Tibial nerve (tissue), 4 donors: ENCODE measurements at places on chromosomes 5 and 9. TPM values are rescaled to one million over a fixed set of nuclear protein-coding genes. Genes with fewer than 3 reads are reported as not detected.

- no peak overlapping the region for H3K4me3 ChIP-seq
- no peak for DNase-seq
- H3K36me3 ChIP-seq, result no peaks in the 10 kb centered on the region
- H3K27ac ChIP-seq, result peak overlapping the region; percentile 61
These were observed 31.5 kb downstream of the STK10 start for GRCh38 chr5:172156541-172156994.

DNA sequence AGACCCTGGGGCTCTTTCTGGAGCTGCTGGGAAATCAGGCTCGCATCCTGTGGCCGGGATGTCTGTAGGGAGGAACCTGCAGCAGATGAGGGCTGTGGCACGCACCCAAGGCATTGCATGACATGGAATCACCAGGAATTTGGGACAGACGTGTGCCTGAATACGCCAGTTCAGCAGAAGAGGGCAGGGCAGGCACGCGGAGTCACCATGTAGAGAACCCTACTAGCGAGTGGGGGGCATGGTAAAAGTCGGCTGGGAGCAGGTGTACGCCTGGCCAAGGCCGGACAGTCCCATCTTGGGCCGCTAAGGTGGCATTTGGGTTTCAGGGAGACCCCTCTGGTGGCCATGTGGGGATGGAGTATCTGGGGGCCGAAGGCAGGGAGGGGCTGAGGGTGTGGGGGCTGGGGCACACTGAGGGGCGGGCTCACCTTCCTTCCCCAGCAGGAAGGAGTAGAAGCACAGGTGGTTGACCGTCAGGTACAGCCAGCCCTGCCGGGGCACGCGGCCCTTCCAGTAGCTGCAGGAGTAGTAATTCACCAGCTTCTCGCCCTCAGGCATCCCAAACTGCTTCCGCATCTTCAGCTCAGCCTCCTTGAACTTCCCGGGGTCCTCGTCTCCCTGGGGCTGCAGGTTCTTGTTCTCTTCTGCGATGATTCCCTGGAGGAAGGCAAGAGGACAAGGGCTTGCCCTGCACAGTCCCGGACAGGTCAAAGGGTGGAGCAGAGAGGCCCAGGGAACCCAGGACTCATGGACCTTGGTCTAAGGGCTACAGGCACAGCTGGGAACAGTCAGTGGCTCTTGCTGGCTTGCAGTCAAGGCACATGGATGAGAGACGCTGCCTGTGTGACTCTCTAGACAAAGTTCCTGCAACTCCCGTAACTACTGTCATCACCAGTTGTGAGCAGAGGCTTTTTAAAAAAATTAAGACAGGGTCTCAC is 13.5 kb downstream of the TBC1D9B start:
- H3K36me3 ChIP-seq, result peaks cover 4% of the 10 kb centered on the region
- no peak for DNase-seq
- no peaks in the 10 kb centered on the region for H3K4me1 ChIP-seq

- no peak overlapping the region for H3K27ac ChIP-seq
- H3K4me3 ChIP-seq, result no peak overlapping the region
- DNase-seq, result no peak
- H3K27me3 ChIP-seq, result no peaks in the 10 kb centered on the region
- peaks cover 6% of the 10 kb centered on the region for H3K4me1 ChIP-seq
These were observed 6.2 kb upstream of the CPEB4 start for GRCh38 chr5:173881811-173882575.

GRCh38 chr5:59587489-59588337 is 305.8 kb downstream of the PDE4D start:
- H3K27me3 ChIP-seq, result no peaks in the 10 kb centered on the region
- no peak overlapping the region for H3K27ac ChIP-seq
- DNase-seq, result peak; percentile 14
- peak overlapping the region; percentile 24 for H3K4me3 ChIP-seq
- H3K36me3 ChIP-seq, result no peaks in the 10 kb centered on the region

DNA sequence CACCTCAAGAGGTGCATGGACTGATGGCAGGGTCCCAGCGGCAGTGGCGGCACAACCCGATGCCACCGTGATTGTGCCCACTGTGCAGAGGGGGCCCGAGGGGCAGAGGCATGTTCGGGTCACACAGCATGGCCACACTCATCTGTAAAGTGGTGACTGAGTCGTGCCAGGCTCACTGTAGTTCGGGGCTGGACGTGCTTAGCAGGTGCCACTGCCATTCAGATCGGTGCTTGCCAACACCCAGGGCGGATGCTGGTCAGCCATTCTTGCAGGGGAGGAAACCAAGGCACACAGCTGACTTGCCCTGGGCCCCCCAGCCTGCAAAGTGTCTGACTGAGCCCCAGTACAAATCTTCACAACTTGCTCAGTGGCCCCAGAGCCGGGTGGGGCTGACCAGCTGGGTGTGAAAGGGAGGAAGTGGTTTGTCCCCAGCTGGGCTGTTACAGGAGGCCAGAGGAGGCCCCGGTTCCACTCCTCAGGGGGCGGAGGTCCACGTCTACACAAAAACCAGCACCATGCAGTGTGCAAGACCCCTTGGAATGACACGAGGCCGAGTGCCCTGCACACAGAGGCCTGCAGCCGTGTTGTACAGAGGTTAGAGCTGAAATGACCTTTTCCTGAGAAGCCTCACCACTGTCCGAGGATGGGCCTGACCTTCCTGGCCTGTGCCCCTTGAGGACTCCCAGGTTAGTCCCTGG is 17.9 kb downstream of the FGD3 start:
- no peak for DNase-seq
- H3K27me3 ChIP-seq, result no peaks in the 10 kb centered on the region
- peak overlapping the region; percentile 25 for H3K4me3 ChIP-seq
- H3K4me1 ChIP-seq, result no peaks in the 10 kb centered on the region
- no peaks in the 10 kb centered on the region for H3K36me3 ChIP-seq
- H3K27ac ChIP-seq, result no peak overlapping the region

- DNase-seq, result no peak
- no peak overlapping the region for H3K4me3 ChIP-seq
- H3K36me3 ChIP-seq, result no peaks in the 10 kb centered on the region
- no peaks in the 10 kb centered on the region for H3K4me1 ChIP-seq
- no peak overlapping the region for H3K27ac ChIP-seq
These were observed 89.9 kb downstream of the MAMDC2 start for GRCh38 chr9:70133253-70134208.

DNA sequence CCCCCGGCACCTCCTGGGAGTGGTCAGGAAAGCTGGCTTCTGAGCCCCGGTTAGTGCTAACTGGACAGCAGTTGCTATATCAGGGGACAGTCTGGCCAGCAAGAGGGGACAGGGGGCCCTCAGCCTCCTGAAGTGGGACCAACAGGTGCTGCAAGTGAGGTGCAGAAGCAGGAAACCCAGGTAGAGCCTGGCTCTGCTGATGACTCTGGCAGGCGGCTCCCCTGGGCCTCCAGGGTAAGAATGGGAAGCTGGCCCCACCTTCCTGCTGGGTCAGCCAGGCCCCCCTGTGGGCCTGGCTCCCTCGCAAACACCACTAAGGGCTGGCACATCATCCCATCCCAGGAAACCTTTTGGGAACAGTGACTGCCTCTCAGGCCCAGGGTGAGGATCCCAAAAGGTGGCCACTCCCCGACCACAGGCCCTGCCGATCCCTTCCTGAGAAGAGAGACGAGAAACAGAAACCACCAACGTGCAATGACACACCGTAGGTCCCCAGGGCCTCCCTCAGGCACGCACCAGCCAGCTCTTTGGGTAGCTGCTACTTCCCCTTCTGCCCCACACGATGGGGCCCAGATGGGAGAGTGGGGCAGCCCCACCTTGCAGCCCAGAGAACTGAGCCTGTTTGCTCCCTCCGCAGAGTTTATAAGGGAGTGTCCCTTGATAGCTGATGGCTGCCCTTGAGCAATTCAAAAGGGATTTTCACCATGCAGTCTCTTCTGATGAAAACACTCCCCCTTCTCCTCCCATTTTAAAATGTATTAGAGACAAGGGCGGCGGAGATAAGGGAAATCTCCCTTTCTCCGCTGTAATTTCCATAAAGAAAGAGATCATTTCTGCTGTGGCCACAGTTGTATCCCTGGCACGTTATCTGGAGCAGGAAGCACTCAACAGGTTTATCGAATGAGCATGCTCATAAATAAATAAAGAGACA is 76.8 kb downstream of the STK10 start:
- H3K27ac ChIP-seq, result peak overlapping the region; percentile 80
- H3K4me1 ChIP-seq, result peaks cover 30% of the 10 kb centered on the region

DNA sequence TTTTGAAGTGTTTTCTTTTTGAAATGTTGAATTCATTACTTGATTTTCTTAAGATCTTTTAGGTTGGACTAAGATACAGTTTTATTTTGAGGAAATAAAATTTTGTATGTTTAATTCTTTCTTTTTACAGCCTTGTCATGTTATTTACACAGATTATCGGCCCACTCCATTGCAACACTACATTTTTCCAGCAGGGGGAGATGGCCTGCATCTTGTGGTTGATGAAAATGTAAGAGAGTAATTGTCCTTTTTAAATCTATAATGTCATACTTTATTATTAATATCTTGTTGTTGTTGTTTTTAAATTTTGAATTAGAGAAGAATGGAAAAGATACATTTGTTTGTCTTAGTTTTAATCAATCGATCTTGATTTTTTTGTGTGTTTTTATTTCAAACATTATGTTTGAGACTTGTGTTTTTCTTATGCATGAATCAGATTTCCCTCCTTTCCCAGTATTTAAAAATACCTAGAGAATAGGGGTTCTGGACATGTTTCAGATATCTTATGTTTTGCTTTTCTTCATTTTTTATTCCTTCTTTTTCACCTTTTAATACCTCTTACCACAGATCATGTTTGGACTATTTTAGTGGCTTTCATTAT is 36.7 kb downstream of the MTREX start:
- no peaks in the 10 kb centered on the region for H3K27me3 ChIP-seq
- DNase-seq, result peak; percentile 74
- no peaks in the 10 kb centered on the region for H3K36me3 ChIP-seq

DNA sequence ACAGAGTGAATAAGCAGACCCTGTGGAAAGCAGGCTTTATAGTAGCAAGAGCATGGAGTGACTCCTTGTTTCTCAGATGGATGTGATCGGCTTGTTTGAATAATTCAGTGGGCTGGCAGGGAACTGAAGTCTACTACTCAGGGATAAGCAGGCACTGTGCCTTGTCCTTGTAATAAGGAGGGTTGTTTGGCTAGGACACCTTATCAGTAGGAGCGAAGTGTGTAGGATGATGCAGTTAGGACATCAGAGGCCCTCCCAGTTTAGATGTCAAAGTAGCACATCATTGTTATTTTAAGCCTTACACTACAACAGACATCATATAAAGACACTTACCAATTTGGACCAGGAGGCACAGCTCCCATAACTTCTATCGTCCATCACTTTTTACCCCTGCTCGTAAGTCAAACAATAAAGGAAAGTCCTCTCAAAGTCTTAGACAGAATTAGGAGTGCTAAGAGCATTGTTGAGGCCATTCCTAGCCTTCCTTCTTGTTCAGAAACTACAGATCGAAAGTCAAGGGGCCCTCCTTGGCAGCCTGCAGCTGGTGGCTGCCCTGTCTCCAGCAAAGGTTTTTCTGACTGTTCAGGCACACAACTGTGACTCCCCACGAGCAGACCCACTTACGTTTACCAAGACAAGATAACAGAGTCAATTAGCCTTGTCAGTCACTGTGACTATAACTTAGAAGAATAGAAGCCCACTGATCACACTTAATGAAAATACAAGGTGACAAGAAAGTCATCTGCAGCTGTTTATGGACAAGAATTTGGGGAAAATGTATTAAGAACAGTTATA is 218.6 kb downstream of the SNX18 start:
- no peak for DNase-seq
- no peaks in the 10 kb centered on the region for H3K36me3 ChIP-seq
- no peaks in the 10 kb centered on the region for H3K4me1 ChIP-seq
- no peaks in the 10 kb centered on the region for H3K27me3 ChIP-seq

- no peak overlapping the region for H3K27ac ChIP-seq
- DNase-seq, result peak; percentile 27
- no peaks in the 10 kb centered on the region for H3K4me1 ChIP-seq
These were observed 163.6 kb downstream of the SREK1 start for GRCh38 chr5:66307647-66308241.

- DNase-seq, result no peak
- no peak overlapping the region for H3K27ac ChIP-seq
- no peaks in the 10 kb centered on the region for H3K4me1 ChIP-seq
- H3K27me3 ChIP-seq, result no peaks in the 10 kb centered on the region
- no peaks in the 10 kb centered on the region for H3K36me3 ChIP-seq
- no peak overlapping the region for H3K4me3 ChIP-seq
These were observed 75.5 kb downstream of the MAPKAP1 start for GRCh38 chr9:125631391-125632085.

GRCh38 chr9:32965999-32966722 is 35.3 kb downstream of the APTX start:
- no peaks in the 10 kb centered on the region for H3K36me3 ChIP-seq
- H3K4me3 ChIP-seq, result no peak overlapping the region
- DNase-seq, result no peak
- no peaks in the 10 kb centered on the region for H3K27me3 ChIP-seq
- no peak overlapping the region for H3K27ac ChIP-seq
- peaks cover 6% of the 10 kb centered on the region for H3K4me1 ChIP-seq

GRCh38 chr5:68683632-68684036 is 410.2 kb upstream of the SLC30A5 start:
- peak; percentile 22 for DNase-seq
- no peaks in the 10 kb centered on the region for H3K27me3 ChIP-seq
- no peaks in the 10 kb centered on the region for H3K36me3 ChIP-seq

GRCh38 chr5:97076098-97076497 is 66.3 kb downstream of the LIX1 start:
- no peak for DNase-seq
- H3K36me3 ChIP-seq, result no peaks in the 10 kb centered on the region
- no peaks in the 10 kb centered on the region for H3K27me3 ChIP-seq

DNA sequence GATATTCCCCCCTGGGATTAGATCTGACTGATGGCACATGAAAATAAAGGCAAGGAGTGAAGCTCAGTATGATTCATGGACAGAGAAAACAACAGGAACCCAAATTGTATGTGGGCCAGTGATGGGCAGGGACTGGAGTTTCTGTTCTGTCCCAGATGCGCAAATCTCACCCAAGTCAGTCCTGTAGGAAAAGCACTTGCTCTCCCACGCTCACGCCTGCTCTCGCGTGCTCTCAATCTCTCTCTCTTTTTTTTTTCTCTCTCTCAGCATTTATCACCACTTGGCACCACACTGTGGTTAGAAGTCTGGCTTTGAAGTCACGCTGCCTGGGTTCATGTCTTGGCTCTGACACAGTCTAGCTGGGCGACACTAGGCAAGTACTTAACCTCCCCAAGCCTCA is 106.5 kb upstream of the LRRTM2 start:
- H3K36me3 ChIP-seq, result peaks cover 4% of the 10 kb centered on the region
- no peaks in the 10 kb centered on the region for H3K27me3 ChIP-seq
- H3K4me1 ChIP-seq, result no peaks in the 10 kb centered on the region
- no peak overlapping the region for H3K4me3 ChIP-seq
- DNase-seq, result no peak
- H3K27ac ChIP-seq, result no peak overlapping the region

- H3K27ac ChIP-seq, result no peak overlapping the region
- no peaks in the 10 kb centered on the region for H3K27me3 ChIP-seq
- DNase-seq, result no peak
- no peaks in the 10 kb centered on the region for H3K4me1 ChIP-seq
- H3K4me3 ChIP-seq, result no peak overlapping the region
- no peaks in the 10 kb centered on the region for H3K36me3 ChIP-seq
These were observed 42.1 kb downstream of the PPP1R2B start for GRCh38 chr5:156892223-156892622.

HAND1 gene
- not detected for total RNA-seq

ALDOB gene
- not detected for total RNA-seq

PFN3 gene
- not detected for total RNA-seq

FAM200C gene
- total RNA-seq, result 6.3 TPM

NMUR2 gene
- total RNA-seq, result not detected

LECT2 gene
- total RNA-seq, result not detected

TAF7 gene
- 80.0 TPM for total RNA-seq
